NCI-H1092 (cell line): ENCODE measurements at places on chromosomes 2 and 18.
A peak's percentile ranks its signal among the peaks of the same experiment; 100 is the strongest.

GRCh38 chr2:148103946-148104345 is 83.1 kb downstream of the MBD5 start:
- no peak for DNase-seq

DNA sequence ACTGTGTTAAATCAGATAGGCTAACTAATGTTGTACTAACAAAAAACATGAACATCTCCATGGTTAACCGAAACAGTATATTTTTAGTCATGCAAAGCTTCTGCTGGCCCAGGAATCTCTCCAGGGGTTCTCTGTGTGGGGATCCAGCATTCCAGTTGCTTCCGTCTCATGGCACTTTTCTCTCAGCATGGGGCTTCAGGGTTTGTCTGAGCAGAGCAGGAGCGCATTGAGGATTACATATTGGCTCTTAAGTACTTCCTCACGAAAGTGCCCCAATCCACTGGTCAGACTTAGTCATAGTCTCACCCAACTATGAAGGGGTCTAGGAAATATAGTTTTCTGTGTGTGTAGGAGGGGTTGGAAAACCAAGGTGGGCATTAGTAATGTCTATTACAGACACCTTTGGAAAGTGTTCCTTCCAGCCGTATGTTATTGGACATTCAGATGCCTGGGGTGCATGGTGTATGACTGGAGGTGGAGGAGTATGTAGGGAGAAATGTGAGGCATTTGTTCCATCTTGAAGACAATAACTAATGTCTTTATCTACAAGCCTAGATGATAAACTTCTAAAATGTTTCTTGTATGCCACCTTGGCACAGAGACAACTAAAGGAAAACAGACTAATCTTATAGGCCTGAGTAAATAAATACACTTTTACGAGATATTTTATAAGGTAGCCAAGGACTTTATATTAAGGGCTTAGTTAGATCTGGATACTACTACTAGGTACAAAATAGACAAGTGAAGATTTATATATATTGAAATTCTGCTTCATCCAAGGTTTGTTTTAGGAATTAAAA is 123.8 kb upstream of the ZEB2 start:
- no peak for DNase-seq

GRCh38 chr2:224412141-224413015 is 10.5 kb upstream of the FAM124B start:
- DNase-seq = no peak

DNA sequence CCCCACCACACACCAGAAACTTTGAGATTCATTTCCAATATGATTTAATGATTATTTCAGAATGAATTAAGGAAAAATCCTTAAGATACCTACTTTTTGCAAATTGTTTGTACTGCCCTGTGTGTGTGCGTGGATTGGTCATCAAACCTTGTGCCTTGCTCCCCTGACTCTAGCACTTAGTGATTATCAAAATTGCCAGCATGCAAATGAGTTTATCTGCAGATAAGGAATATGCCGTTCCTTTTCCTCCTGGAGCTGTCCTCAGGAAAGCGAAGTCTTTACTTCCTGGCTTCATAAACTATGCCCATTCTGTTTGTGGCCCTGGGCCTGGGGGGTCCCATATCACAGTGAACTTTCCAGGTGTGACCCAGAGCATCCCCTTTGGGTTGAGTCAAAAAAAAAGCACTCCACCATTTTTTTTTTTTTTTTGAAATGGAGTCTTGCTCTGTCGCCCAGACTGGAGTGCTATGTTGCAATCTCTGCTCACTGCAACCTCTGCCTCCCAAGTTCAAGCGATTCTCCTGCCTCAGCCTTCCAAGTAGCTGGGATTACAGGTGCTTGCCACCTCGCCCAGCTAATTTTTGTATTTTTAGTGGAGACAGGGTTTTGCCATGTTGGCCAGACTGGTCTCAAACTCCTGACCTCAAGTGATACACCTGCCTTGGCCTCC is 11.4 kb downstream of the CHMP1B start:
- no peak for DNase-seq

DNA sequence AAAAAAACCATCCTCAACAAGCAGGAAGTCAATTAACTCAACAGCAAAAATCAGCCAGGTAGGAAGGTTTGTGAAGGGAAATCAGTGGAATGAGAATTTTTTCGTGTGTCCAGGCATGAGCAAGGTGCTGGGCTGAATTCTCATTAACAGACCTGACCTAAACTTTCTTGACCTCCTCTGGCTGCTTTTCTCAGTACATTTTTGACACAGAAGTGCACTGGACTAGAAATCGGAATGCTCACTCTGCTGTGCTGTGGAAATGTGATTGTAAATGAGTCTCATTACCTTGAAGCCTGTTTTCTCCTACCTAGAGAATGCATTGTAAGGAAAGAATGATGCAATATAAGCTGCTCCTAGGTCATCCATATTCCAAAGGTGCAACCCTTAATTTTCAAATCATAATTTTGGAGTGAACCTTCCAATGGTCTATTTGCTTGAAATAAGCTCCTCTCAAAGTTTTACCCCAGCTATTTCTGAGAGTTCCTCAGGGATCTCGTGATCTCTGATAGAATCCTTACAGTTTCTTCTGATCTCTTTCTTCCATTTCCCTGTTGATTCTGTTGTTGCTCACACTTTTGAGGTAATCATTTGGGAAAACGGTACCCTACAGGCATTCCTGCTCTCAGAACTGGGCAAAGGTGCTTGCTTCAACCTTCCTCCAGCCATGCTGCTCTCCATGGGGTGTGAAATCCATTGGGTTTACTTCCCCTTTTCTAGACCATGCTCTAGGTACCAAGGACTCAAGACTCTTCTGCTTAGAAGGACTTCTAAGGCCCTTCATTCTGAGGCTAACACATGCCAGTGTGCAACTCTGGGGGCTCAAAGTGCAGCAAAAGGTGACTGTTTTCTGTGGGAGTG is 104.9 kb upstream of the ITPRID2 start:
- DNase-seq = no peak

- no peak for DNase-seq
These were observed 250.3 kb downstream of the ERBB4 start for GRCh38 chr2:212288308-212288707.

DNA sequence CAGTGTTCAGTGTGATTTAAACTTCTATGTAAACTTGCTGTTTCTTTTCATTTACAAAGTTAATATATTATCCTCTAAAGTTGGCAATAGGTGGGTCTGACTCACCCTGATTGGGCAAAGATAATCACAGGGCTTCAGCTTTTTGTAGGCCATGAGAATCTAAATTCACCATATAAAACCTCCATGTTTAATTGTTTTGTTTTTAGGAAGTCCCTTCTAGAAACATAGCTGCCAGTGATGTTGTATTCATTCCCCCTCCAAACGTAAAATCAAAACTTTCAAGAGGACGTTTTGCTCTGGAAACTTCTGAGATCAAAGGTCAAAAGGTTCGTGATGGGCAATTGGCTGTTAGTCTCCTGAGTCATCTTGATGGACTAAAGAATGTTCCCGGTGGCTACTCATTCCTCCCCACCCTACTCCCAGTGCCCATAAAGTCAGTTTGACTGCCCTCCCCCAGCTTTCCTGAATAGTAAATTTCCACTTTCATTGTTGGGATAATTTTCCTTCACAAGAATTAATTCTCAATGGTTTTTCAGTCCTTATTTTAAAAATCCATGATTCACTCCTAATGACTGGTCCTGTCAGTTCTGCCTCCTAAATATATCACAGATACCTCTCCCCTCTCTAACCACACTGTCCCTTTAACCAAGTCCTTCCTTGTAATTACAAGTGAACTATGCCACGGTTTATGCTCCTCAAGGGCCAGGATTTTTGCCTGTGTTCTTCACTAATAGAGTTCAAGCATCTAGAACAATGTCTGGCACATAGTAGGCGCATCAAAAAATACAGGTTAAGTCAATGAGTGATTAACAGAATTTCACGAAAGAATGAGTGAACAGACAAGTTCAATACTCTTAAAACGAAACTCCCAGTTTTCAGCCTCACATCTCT is 164.4 kb upstream of the VRK2 start:
- no peak for DNase-seq

- DNase-seq = no peak
These were observed 37.8 kb downstream of the GATA6 start for GRCh38 chr18:22207021-22207758.

DNA sequence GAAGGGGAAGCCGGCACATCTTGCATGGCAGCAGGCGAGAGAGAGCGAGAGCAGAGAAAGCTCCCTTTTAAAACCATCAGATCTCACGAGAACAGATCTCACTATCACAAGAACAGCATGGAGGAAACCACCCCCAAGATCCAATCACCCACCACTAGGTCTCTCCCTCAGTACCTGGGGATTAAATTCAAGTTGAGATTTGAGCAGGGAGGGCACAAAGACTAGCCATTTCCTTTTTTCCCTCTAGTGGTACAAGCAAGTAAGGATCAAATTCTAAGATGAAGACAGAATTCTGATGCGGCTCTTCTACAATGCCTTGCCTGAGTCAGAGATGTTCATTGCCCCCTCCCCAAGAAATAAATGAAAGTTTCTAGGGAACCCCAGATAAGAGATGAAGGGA is 45.6 kb upstream of the ANKRD44 start:
- DNase-seq = no peak

DNA sequence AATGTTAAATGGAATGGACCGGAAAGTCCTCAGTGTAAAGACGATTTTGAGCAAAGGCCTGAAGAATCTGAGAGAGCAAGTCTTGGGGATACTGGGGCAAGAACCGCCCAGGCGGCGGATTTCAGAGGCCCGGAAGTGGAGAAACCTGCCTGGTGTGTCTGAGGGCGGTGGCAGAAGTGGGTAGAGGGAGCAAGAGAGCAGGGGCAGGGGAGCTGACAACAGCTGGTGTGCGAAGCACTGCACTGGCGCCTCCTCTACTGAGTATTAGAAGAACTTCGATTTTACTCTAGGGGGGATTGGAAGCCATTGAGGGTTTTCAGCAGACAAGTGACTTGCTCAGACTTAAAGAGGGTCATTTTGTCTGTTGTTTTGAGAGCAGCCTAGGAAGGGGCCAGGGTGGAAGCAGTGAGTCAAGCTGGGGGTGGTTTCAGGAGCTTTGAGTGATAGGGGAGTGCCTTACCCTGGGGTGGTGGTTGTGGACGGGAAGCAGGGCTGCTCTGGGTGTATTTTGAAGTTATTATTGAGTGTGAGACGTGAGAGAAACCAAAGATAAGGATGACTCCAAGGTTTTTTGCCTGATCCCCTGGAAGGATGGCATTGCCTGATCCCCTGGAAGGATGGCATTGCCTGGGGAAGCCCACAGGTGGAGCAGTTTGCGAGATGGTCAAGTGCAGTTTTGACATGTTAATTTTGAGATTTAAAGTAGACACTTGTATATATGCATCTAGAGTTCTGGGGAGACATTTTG is 52.5 kb downstream of the ZNF236 start:
- no peak for DNase-seq

DNA sequence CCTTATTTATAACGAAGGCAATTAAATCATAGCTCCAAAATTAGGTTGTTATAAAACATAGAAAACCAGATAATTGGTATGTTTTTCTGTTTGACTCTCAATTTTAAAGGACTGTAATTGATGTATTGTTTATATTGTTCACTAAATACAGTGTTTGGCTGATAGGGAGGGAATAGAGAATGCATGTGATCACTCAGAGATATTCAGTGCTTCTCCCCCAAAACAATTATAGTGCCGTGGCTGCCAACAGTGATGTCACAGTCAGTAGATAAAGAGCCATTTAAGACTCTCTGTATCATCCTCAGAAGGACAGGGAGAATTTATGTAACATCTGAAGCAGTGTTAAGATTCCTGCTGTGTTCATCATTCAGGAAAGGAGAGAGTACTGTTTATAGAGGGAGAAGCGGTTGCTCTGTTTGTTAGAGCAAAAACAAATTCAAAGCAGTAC is 69.6 kb downstream of the PHLPP1 start:
- no peak for DNase-seq

GRCh38 chr2:157840568-157841156 is 35.5 kb downstream of the ACVR1 start:
- peak; percentile 35 for DNase-seq

- no peak for DNase-seq
These were observed 297.3 kb downstream of the GRB14 start for GRCh38 chr2:164323978-164324377.

DNA sequence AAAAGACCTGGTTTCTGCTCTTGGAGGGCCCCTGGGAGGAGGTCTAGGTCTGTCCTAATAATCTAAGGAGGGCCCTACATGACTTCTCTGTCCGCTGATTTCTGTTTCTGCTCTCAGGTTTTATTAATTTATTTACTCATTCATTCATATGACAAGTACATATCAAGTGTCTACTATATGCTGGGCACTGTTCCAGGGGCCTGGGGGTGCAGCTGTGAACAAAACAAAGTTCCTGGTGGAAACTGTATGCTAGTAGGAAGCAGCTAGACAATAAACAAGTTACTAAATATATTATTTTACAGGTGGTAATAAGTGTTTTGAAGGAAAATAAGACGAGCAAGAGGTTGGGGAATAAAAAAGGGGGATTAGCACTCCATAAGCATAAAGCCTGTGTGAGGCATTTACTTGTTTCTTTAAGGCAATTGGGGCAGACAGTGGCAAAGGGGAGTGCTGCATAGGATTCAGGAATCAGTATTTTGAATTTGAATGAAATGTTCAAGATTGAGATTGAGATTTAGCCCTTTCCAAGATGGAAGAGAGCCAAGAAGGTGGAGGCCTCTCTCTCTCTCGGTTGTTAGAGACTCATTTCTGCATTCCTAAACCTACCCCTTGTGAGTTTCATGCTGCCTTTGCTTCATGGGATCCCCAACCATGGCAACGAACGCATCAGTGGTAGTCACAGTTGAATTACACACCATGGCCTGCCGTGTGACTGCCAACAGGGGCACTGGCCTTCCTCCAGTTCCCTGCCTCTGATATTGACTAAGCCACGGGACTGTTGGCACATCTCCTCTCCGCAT is 28.3 kb downstream of the DRC1 start:
- DNase-seq = peak; percentile 69

GRCh38 chr18:25102662-25103061 is 249.3 kb downstream of the ZNF521 start:
- no peak for DNase-seq

DNA sequence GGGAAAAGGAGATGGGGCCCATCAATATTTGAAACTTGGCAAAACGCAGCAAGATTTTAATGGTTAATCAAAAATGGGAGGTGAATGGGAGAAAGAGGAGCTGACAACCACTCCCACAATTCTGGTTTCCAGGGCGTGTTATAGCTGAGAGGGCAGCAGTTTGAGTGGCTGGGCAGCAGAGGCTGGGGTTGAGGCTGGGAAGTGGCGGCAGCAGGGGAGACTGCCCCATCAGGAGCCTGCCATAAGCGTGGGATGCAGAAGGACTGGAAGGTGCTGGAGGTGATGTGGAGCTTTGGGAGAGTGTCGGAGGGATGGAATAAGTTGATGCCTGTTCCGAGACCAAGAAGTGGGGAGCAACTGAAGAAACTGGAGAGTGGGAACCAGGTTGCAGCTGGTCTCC is 48.9 kb upstream of the SH3RF3 start:
- no peak for DNase-seq

DNA sequence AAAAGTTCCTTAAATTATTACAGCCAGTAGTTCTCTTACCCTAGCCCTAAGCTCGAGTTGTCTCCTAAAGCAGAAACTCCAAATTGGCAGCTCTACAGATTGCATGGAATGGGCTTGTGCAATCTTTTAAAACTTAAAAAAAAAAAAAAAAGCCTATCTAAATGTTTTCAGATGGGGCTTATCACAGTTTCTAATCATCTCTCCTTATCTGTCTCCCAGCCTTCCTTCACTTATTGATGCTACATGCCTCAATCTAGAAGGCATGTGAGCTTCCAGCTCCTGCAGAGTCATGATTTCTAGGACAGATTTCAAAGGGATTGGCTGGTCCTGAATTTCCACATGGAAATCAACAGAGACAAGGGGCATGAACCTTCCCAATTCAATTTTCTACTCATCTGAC is 33.1 kb upstream of the PELI1 start:
- DNase-seq = no peak
